G401 (cell line): ENCODE measurements at places on chromosomes 4 and X.
A peak's percentile ranks its signal among the peaks of the same experiment; 100 is the strongest.

- DNase-seq: no peak
Observed at GRCh38 chrX:66918511-66918910, 279.6 kb upstream of the EDA2R start.

DNA sequence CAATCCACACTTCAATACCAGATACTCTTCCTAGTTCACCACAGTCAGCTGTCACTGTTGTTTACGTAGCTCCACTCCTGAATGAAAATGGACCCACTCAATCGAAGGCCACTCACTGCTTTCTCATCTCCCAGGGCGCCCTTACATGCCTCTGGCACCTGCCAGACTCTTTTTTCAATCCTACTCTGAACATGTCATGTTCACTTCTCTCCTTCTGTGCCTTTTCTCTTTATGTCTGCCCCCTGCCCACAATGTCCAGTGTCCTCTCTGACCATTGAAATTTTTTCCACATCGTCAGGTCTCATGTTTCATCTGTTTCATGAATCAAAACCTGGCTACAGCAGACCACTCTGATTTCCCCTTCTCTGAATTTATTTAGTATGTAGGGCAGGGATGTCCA is 1.3 kb upstream of the MGAT4D start:
- DNase-seq: no peak

- DNase-seq: no peak
Observed at GRCh38 chr4:177265729-177266128, 43.9 kb upstream of the NEIL3 start.

DNA sequence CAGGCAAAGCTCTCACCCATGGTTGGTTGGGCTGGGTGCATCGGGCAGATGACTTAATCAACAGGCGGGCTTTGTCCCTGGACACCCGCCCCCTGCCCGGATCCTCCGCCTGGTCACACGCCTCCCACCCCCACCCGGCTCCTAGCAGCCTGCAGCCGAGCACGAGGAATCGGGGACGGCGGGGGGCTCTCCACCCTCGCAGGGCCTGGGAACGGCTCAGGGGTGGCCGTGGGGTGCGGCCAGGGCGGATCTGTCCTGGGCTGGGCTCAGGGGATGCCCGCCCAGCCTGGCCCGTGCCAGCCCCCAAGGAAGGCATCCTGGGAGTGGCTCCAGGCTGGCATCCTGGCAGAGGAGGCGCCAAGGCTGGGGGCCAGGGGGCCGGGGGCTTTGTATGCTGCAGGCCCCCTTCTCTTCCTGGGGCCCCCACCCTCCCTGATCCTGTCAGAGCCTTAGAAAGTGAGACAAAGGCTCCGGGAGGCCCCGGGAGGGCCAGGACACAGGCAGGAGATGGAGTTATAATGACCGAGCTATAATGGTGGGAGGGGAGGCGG is 32.5 kb upstream of the FGFR3 start:
- DNase-seq: no peak

DNA sequence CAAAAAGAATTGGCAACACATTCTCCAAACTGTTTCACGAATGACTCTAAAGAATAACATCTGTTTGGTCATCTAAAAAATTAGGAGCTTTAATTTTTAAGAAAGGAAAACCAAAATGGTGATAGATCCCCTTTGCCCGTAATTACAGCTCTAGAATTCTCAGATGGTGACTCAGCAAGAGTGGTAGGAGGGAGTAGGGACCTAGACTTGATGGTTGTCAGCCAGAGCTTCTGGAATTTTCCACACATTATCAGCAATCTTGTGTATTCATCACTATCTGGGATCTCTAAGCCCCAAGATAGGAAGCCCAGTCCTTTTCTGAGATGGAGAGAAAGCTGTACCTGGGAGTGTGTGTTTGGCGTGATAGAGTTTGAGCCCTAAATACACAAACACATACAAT is 103.9 kb upstream of the RAB40AL start:
- no peak for DNase-seq

GRCh38 chr4:156439576-156440200 is 486.0 kb upstream of the CTSO start:
- DNase-seq: no peak

DNA sequence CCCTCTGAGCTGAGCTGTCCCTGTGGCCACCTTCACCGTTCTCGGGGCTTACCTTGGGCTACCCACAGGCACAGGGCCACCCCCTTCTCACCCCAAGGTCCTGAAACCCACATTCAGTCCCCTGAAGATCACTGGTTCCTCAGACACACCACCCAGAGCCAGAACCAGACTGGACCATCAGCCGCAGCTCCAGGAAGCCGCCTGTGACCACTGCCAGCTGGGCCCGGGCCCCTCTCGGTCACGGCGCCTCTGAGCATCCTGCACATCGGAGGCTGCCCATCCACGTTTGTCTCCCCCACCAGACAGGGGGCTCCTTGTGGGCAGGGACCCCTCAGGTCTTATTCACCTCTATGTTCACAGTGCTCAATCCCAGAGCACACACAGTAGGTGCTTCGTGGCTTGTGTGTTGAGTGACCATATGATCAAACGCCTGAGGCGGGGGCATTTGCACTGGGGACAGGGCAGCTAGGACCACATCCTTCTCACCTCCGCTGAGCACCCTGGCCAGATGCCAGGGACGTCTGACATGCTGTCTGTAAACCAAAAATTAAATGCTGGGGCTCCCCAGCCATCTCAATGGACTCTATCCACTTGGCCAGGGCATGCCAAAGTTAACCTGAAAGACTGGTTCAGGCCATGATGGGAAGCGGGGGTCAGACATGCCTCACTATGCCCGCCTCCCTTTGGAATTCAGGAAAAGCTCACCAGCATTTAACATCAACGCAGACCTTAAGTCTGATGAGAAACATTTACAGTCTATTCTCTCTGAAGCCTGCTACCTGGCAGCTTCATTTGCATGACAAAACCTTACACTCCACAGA is 109.4 kb upstream of the AFAP1 start:
- DNase-seq: no peak

GRCh38 chrX:154072192-154072591 is 25.3 kb downstream of the MECP2 start:
- DNase-seq: no peak

- DNase-seq: peak; percentile 37
Observed at GRCh38 chr4:147160908-147161513, 215.3 kb upstream of the TTC29 start.

DNA sequence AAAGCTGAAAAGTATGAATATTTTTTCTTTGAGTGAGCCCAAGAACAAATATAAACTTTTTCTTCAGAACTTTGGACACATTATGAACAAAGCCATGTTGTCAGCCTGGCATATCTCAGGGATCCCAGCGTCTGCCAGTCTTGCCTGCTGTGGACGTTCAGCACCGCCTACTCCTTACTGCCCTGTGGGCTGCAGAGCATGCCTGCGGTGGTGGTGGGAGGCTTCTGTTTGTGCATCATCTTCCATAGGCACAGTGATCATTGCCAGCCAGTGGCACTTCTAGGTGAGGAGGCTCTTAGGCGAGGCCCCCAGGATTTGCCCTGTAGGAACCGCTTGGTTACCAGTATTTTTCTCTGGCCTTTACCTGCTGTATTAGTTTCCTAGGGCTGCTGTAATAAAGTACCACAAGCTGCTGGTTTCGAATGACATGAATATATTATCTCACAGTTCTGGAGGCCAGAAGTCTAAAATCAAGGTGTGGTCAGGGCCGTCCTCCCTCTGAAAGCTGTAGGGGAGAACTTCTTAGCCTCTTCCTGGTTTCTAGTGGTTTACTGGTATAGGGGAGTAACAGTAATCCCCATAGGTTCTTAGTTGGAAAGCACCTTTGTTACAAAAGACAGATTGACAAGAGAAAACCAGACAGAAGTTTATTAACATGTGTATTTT is 15.4 kb downstream of the ANXA3 start:
- no peak for DNase-seq

DNA sequence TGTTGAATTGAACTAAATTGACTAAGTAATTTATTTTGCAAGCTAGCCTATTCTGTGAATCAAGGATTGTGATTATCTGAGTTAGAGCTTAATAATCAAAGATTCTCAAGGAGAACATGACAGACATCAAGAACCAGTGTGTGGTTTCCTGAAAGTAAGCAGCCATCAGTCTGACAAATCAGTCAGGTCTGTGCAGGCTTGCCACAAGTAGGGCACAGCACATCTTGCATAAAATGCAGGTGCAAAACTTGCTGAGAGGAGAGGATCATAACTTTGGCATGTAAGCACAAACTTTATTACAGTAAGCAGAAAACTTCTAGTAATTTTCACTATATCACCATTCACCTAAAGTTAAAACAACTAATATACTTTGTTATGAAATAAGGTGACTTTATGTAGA is 22.5 kb downstream of the FAM241A start:
- no peak for DNase-seq

DNA sequence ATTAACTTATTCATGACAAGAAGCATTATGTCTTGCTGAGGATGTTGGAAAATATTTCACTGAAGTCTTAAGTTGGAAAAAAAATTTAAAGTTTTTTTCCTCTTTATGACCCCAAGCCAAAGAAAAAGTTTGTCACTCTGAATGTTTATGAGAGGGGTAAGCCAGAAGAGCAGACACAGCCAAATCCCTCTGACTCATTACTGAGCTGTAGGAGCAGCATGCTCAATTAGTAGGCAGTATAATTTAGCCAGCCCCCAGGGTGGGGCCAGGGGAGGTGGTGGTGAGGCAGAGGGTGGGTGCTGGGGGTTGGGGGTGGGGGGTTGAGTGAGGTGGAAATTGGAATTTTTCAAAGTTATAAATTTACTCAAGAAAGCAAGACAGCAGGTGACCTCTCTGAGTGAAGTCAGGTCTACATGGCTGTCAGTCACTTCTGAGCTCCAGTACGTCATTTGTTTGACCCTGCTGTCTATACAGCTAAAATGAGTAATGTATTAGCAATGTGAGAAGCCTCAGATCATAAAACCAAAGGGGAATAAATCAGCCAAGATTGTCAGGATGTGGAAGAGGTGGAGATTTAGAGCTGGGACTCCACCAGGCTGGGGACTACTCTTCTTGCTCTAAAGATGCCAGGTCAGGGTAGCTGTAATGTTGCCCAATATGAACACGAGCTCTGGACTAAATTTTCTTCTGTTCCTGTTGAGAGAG is 98.8 kb upstream of the NDP start:
- DNase-seq: no peak

DNA sequence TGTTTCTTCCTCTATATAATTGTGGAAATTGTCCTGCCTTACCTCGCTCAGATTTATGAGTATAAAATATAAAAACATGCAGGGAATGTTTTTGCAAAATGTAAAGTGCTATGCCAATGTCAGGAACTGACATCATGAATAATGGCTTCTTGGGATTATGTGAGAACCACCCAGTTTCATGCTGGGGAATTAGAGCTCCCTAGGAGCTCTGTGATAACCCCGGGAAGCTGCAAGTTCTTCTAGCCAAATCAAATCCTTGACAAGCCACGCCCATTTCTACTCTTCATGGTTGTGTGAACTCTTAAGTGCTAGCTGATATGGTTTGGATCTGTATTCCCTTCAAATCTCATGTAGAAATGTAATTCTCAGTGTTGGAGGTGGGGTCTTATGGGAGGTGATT is 85.9 kb upstream of the PAK3 start:
- no peak for DNase-seq

DNA sequence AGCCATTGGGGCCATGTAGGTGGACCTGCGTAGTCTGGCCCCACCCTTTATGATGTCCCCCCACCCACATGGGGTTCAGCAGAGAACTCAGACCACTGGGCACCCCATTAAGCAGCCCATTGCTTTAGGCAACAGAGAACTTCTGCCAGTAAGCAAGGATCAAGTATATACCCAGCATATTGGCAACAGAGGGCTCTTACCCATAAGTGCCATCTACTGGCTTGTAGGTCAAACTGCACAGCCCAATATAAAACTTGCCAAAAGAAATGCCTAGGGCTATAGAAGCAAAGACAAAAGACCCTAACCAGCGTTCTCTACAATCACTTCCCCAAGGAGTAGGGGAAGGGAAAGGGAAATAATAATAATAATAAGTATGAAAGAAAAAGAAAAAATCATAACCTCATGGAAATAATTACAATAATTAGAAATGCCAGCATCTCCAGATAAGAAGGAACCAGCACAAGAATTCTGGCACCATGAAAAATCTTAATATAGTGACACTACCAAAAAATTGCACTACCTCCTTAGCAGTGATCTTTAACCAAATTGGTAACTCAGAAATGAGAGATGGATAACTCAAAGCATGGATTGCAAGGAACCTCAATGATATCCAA is 1090.7 kb downstream of the FAT4 start:
- DNase-seq: no peak

- DNase-seq: no peak
Observed at GRCh38 chrX:109049416-109049815, 313.1 kb upstream of the IRS4 start.

GRCh38 chr4:124044867-124045266 is 648.3 kb downstream of the SPRY1 start:
- no peak for DNase-seq

- DNase-seq: no peak
Observed at GRCh38 chr4:42083816-42084215, 68.6 kb downstream of the BEND4 start.

GRCh38 chr4:67712000-67712625 is 11.2 kb upstream of the UBA6 start:
- DNase-seq: no peak

- DNase-seq: no peak
Observed at GRCh38 chr4:3201718-3202702, 46.9 kb upstream of the MSANTD1 start.

DNA sequence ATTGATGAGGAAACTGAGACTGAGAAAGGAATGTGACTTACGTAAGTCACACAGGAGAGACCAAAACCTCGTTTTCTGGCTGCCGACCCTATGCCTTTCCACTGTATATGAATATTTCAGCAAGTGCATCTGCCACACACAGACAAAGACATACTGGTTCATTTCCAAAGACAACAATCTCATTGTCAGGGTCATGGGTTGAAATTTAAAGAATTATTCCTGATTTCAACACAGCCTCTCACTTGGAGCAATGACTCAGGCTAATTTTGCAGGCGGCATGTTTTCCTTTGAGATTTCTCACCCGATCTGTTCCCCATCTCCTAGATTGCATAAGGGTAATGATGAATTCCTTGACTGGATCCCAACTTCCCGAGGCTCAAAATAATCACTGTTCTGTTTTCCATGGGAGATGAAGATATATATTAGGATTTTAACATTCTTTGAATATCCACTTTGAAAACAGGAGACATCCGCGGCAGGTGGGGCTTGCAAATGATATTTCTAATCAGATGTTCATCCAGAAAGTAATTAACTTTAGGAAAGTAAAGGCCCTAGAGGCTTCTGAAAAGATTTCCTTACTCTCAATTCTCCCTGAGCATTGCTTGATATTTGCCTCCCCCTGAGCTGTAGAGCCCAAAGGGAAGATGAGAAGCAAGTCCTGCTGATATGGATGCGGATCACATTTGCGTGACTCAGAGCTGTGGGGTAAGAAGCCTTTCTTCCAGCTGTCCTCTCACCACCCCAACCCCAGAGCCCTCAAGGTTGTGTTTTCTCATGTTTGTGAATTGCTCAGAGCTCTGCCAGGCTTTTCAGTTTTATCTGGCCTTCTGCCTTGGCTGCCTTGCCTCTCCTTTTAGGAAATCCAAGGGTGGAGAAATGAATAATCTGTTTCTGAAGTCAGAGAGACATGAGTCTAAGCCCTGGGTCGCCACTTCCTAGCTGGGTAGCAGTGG is 361.1 kb upstream of the BOD1L1 start:
- peak; percentile 41 for DNase-seq

GRCh38 chr4:189001283-189001970 is 862.2 kb downstream of the TRIML1 start:
- DNase-seq: no peak
